Cardiac atrium fibroblast (primary cell): ENCODE measurements at places on chromosomes 16 and 17. TPM values are rescaled to one million over a fixed set of nuclear protein-coding genes. Genes with fewer than 3 reads are reported as not detected.

The LGALS3BP gene
- 105 and 128 TPM in 2 replicates for total RNA-seq

The ZNF423 gene
- 17.3 and 22.7 TPM in 2 replicates for total RNA-seq

The CDH3 gene
- 0.16 TPM in 1 of 2 replicates, not detected in the other for total RNA-seq

The GPR142 gene
- total RNA-seq = not detected in 2 replicates

The CA5A gene
- not detected in 2 replicates for total RNA-seq

The OR4D2 gene
- total RNA-seq = not detected in 2 replicates

The SLC38A8 gene
- not detected in 2 replicates for total RNA-seq

The ASGR2 gene
- total RNA-seq = not detected in 2 replicates

The MRPS23 gene
- total RNA-seq = 14.9 and 22.2 TPM in 2 replicates

The PRSS27 gene
- total RNA-seq = 0.16 and 0.18 TPM in 2 replicates

The ITGAD gene
- not detected in 2 replicates for total RNA-seq

The MNT gene
- total RNA-seq = 5.8 and 9.9 TPM in 2 replicates

The LYRM9 gene
- total RNA-seq = 4.7 and 7.6 TPM in 2 replicates

The TMEM88 gene
- total RNA-seq = 0.72 TPM in 1 of 2 replicates, not detected in the other

The SERPINF2 gene
- total RNA-seq = 0.65 TPM in 1 of 2 replicates, not detected in the other

The RANBP10 gene
- 4.5 and 5.8 TPM in 2 replicates for total RNA-seq

The MYH2 gene
- not detected in 2 replicates for total RNA-seq

The TBC1D3K gene
- total RNA-seq = not detected in 2 replicates

The LRRC46 gene
- total RNA-seq = not detected in 2 replicates

The ARHGAP44 gene
- 5.6 and 6.0 TPM in 2 replicates for total RNA-seq

The NHERF1 gene
- 16.2 and 18.1 TPM in 2 replicates for total RNA-seq

The CDRT15L2 gene
- total RNA-seq = not detected in 2 replicates

The KRTAP29-1 gene
- not detected in 2 replicates for total RNA-seq

The HSDL1 gene
- 13.0 and 14.3 TPM in 2 replicates for total RNA-seq

The GFAP gene
- total RNA-seq = not detected in 2 replicates

The KRTAP9-8 gene
- not detected in 2 replicates for total RNA-seq

The USP43 gene
- not detected in 2 replicates for total RNA-seq

The KRTAP4-3 gene
- total RNA-seq = not detected in 2 replicates

The ZG16B gene
- total RNA-seq = 1.8 TPM in 1 of 2 replicates, not detected in the other

The CTF1 gene
- total RNA-seq = 0.54 and 0.81 TPM in 2 replicates

The IFT20 gene
- total RNA-seq = 52.5 and 61.9 TPM in 2 replicates

The TEKT5 gene
- not detected in 2 replicates for total RNA-seq

The CHRNE gene
- 0.72 and 0.81 TPM in 2 replicates for total RNA-seq

The BCAS3 gene
- total RNA-seq = 10.1 and 14.1 TPM in 2 replicates

The SLC35G6 gene
- total RNA-seq = not detected in 2 replicates

The CLDN6 gene
- total RNA-seq = 0.16 TPM in 1 of 2 replicates, not detected in the other

The USP32 gene
- total RNA-seq = 28.9 and 40.3 TPM in 2 replicates

The EARS2 gene
- 23.7 and 32.0 TPM in 2 replicates for total RNA-seq

The OTOP3 gene
- total RNA-seq = not detected in 2 replicates

The RAB26 gene
- total RNA-seq = not detected in 2 replicates

The PSMB3 gene
- 158 and 179 TPM in 2 replicates for total RNA-seq

The ODAD4 gene
- total RNA-seq = 0.16 and 0.18 TPM in 2 replicates

The NETO2 gene
- total RNA-seq = 6.6 and 18.8 TPM in 2 replicates

The ZNF771 gene
- total RNA-seq = 11.9 and 17.2 TPM in 2 replicates

The TP53TG3B gene
- 0.16 TPM in 1 of 2 replicates, not detected in the other for total RNA-seq

The KRT33A gene
- not detected in 2 replicates for total RNA-seq

The MYH13 gene
- 0.16 TPM in 1 of 2 replicates, not detected in the other for total RNA-seq

The PYY gene
- not detected in 2 replicates for total RNA-seq

The CES5A gene
- not detected in 2 replicates for total RNA-seq

The CLEC10A gene
- total RNA-seq = not detected in 2 replicates

The NPIPA3 gene
- total RNA-seq = not detected in 2 replicates
